ENCODE measurements at places on chromosomes 6 and 20.

- no peak for DNase-seq
Observed at GRCh38 chr6:674956-675355, 18.0 kb downstream of the EXOC2 start.

DNA sequence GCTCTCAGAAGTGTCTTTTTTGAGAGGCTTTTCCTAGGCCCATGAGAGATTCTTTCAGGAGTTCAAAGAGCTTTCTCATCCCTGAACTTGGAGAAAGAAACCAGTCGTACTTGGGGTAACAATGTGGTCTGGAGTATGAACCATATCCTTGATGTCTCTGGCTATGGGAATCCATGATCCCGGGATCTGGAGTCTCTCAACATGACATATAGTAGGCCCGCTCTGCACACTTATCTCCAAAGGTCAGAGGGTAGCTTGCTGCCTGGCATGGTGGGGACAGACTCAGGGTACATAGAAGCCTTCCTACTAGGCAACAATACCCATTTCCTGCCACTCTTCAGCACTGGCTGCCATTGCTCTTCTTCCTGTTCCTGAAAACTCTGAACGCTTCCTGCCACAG is 42.2 kb upstream of the NFATC2 start:
- no peak for DNase-seq

DNA sequence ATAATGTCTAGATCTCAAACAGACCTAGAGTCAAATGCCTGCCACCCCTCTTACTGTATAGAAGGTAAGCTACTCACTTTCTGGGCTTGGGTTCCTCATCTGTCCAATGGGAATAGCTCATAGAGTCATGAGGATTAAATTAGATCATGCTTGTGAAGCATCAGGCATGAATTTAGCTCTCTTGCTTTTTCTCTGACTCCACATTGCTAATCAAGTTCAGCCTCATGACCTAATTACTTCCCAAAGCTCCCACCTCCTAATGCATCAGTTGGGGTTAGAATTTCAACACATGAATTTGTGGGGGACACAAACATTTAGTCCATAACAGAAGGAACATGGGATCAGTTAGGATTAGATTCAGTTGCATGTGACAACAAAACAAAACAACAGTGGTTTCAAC is 4.6 kb upstream of the DDX27 start:
- DNase-seq: no peak

DNA sequence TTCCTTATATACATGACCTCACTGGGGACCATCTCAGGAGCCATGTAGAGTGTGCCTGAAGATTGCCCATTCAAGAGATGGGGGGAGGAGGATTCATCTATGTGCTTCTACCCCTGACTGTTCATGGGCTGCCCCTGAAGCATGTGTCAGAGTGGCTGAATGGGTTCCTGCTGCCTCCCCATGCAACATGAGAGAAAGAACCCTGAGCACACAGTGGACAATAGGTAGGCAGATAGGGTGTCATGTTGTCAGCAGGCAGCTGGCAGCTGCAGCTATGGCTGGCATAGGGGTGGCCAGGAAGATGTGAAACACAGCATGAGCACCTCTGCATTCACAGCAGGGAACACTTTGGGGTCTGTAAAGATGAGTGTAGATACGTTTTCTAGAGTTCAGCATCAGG is 208.4 kb upstream of the CNR1 start:
- DNase-seq: no peak

DNA sequence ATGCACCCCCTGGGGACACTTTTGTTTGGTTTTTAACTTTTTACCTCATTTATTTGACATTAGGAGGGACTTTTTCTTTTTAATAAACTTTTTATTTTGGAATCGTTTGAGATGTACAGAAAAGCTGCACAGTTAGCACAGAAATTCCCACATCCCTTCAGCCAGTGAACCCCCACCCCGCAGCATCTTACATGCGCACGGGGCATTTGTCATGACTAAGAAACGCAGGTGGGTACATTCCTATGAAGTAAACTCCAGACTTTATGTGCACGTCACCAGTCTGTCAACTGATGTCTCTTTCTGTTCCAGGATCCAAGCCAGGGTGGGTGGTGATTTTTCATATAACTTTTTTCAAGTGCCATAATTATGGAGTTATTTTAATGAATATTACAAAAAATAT is 4.9 kb upstream of the ZNF831 start:
- DNase-seq: no peak

- no peak for DNase-seq
Observed at GRCh38 chr20:58478141-58478805, 36.9 kb downstream of the APCDD1L start.

GRCh38 chr6:13803581-13803980 is 10.8 kb downstream of the MCUR1 start:
- DNase-seq: no peak

DNA sequence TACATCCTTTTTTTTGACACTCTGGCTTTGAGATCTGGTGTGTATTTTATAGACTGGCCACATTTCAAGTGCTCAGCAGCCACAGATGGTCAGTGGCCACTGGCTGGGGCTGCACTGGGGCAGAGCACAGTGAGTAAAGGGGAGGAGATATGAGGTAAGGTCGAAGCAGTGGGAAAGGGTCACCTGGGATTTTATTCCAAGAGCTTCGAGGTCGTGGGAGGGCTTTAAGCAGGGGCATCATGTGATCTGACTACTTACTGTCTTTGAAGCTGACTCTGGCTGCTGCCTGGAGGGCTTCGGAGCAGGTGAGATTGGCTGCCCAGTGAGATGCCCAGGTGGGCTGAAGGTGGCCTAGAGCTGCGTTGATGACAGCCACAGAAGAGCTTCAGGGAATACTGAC is 6.7 kb downstream of the C20orf203 start:
- DNase-seq: no peak

GRCh38 chr20:60749804-60750602 is 502.1 kb upstream of the CDH4 start:
- no peak for DNase-seq

DNA sequence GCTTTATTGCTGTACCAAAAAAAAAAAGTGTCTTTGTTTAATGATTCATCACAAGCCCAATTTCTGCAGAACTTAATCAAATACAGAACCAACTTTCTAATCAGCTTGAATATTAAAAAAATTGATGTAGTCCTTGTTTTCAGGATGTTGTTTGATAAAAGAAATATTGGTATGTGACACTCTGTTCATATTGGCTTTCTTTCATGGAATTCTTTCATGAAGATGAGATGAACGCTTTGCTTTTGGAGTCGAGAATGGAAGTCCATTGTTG is 184.3 kb downstream of the ZNF217 start:
- no peak for DNase-seq

GRCh38 chr6:25830458-25830857 is 1.4 kb downstream of the SLC17A1 start:
- DNase-seq: no peak

GRCh38 chr6:53725791-53726575 is 60.4 kb upstream of the KLHL31 start:
- DNase-seq: no peak

DNA sequence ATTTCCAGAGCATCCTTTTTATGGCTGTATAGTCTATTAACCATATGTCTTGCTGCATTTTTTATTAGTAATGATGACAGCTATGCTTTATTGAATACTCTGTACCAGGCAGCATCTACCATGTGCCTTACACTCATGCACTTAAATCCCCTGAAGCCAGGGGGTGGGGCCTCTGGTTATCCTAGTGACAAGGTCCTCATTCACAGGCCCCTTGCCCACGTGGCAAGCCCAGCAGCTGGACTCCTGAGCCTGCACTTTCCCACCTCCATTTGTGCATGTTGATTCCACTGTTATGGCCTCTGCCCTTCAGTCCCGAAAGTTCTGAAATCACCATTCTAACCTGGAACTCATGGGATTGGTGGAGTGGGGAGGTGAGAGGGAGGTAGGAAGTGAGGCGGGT is 22.3 kb downstream of the ACTR5 start:
- no peak for DNase-seq

DNA sequence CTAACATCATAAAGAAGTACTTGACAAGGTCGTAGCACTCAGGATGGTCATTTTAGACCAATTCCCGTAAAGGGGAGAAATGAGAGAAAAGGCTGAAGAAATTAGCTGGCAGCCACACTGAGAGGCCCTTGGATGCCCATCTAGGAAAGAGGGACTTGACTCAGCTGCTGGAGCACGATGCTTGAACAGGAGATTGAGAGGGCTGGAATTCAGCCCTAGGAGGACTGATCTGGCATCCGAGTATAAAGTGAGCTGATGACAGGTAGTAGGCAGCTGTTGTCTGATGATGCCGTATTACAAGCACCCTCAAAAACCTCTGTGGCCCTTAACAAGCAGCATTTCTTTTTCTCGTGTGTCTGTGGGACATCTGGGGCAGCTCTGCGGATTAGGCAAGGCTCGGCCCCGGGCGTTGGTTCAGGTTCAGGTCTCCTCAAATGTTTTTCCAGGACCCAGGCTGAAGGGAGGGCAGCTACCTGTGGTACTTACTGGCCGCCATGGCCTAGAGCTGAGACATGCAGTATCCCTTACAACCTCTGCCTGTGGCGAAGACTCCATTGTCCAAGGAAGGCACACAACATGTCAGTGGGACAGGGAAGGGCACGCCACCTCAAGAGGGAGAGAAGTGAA is 219.6 kb upstream of the SNX9 start:
- no peak for DNase-seq

- no peak for DNase-seq
Observed at GRCh38 chr20:44071526-44072111, 115.4 kb downstream of the JPH2 start.

DNA sequence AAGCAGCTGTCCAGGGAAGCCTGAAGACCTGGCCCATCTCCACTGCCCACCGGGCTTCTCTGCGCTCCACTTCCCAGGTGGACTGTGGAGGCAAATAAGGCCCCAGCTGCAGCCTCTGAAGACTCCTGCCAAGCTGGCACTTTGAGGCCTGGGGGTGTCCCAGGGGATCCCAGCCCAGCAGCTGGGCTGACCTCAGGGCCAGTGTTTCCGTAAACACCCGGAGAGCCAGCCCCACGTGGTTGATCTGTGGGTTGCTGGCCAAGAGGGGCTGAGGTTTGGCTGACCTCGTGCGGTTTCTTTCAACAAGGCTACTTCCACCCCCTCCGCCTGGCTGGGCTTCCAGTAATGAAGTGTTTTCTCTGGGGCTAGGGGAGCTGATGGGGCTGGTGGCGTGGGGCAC is 12.4 kb upstream of the CCN5 start:
- no peak for DNase-seq

DNA sequence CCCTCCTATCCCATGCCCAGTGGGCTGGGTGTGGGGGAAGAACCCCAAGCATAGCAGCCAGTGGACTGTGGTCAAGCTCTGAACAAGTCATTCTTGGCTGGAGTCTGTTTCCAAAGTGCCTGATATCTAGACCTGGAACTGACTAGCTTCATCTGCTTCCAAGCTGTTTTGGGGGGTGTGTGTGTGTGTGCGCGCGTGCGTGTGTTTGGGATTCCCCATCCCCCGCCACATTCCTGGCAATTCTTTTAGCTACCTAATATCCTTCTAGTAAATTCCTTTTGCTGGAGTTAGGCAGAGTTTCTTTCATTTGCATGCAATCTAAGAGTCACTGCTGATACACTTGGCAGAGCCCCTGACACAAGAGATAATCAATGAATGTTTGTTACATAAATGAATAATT is 7.8 kb downstream of the PAK5 start:
- no peak for DNase-seq

DNA sequence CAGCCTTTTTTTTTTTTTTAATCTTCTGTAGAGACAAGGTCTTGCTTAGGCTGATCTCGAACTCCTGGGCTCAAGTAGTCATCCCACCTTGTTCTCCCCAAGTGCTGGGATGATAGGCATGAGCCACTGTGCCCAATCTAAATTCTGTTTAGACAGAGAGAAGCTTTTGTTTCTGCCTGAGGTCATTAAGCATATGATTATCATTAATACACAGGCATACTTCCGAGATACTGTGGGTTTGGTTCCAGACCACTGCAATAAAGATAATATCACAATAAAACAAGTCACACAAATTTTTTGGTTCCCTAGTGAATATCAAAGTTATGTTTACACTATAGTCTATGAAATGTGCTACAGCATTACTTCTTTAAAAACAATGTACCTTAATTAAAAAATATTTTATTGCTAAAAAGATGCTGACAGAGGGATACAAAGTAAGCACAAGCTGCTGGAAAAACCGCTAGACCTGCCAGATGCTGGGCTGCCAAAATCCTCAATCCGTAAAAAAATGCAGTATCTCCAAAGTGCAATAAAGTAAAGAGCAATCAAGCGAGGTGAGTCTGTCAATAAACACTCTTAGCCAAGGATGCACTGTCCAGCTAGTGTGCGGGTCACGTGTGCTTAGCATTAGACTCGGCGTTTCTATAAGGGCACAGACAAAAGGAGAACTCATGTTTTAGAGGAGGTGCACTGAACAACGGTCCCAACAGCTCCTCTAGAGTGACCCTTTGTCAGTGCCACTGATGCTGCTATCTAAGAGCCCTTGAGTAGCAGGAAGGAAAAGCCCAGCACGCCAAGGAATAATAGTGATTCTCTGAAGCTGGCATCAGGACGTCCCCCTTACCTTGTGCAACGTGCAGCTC is 16.1 kb downstream of the TXNDC5 start:
- DNase-seq: no peak

DNA sequence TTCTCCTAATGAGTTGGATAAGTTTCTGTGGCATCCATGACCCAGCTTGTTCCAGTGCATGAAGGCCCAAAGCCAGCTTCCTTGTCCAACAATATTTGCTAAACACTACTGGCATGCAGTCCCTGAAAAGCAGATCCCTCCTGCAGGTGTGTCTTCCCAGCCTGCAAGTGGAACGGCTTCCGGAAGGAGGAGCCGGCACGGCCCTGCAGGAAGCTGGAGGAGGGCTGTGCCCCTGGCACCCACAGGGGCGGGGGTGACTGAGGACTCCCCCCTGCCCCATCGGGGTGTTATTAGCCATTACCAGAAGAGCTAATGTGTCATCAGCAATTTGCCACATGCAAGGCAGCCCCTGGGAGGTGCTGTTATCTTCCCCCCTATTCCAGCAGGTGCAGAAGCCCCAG is 27.4 kb downstream of the NPEPL1 start:
- DNase-seq: no peak

DNA sequence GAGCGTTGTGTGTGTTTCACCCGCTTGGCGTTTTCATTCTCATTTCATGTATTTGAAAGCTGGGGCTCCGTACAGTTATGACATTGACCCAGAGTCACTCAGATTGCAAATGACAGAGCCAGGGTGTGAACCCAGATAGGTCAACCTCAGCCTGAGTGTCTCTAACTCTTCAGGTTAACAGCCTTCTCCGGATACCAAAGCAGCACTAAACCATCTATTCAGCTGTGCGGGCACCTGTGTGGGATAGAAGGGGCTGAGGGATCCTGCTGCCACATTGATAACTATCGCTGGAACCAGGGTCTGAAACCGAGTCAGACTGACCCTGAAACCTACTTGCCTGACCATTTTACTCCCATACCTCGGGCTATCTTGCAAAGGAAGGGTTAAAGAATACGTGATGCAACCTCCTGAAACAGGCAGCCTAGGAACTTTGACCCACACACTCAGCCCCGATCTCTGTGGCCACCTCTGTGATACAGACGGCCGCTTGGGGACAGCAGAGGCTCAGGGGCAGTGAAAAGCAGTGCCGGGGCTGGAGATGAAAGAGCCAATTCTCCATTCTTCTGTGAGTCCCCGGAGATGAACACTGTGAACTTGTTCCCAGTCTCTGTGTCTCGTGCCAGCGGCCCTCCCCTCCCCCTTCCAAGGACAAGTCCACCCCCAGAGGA is 233.5 kb upstream of the QKI start:
- DNase-seq: no peak

- DNase-seq: no peak
Observed at GRCh38 chr6:1239805-1240204, 72.1 kb upstream of the FOXQ1 start.

- DNase-seq: no peak
Observed at GRCh38 chr20:3162080-3162611, 2.5 kb upstream of the FASTKD5 start.

Measured in AG04449 (cell line).